ENCODE measurements at places on chromosomes 16 and 17. TPM values are rescaled to one million over a fixed set of nuclear protein-coding genes. Genes with fewer than 3 reads are reported as not detected.

ZNF469 gene
- total RNA-seq = 8.0 TPM

PERCC1 gene
- total RNA-seq = not detected

CDRT15L2 gene
- total RNA-seq = not detected

TIMP2 gene
- total RNA-seq = 234 TPM

TM4SF5 gene
- total RNA-seq = 0.77 TPM

OTOP2 gene
- total RNA-seq = 0.09 TPM

Measured in A549 treated with dexamethasone at 1 μM for 4 hours (cell line).